ENCODE measurements at places on chromosomes 13 and 19.

DNA sequence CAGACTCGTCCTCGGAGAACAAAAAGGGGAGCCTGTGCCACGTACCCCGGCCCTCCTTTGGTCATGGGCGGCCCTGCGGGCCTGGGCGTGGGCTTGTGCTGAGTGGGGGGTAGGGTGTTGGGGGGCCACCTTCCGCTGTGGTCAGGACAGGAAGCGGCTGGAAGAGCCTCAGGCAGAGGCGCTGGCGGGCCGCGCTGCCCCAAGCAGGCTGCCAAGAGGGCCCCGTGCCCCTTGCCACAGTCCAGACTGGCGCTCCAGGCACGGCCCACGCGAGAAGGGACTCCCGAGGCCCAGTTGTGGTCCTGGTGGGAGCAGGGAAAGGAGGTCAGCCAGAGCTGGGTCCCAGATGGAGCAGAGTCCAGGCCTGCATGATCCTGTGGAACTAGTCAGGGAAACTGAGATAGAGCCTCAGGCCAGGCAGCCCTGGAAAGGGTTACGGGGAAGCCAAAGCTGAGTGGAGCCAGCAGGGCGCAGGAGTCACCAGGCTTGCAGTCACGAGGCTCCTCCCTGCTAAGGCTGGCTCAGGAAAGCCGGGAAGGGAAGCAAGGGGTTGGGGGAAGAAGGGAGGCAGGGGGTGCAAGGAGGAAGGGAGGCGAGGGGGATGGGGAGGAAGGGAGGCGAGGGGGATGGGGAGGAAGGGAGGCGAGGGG, 135.0 kb downstream of the CRYL1 start:
- no peak for DNase-seq

DNA sequence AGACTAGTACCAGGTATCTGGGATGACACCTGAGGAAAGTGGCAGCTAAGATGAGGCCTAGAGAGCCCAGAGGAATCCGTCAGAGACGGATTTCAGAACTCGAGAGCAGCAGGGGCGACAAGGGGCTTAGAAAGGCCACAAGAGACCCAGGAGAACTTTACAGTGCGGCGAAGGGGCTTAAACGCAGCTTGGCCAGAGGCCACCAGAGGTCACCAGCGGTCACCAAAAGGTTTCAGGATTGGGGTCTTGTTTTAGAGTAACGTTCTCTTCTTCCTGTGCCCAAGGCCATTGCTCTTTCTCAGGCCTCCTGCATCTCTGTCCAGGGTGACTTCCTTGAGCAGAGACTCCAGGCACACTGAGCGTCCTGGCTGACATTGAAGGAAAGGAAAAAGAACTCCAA, 2.2 kb downstream of the ZSCAN22 start:
- DNase-seq = no peak

DNA sequence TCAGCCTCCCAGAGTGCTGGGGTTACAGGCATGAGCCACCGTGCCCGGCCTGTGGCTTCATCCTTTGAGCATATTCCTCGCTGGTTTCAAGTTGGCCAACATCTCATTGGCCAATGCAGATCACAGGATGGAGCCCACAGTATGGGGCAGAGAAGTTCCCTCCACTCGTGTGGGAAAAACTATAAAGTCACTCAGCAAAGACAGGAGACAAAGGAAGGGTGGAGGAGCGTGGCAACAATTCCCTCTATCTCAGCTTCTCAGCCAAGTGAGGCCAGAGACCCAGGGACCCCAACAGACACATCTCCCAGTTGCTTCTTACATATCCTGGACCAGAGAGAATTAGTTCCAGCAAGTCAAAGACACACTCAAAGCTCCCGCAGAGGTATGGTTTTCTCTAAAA, 184.6 kb upstream of the SOX1 start:
- DNase-seq = no peak

- DNase-seq = no peak
Measured at GRCh38 chr19:2722541-2723344, 1.6 kb upstream of the DIRAS1 start.

GRCh38 chr13:111791131-111791530, 275.8 kb upstream of the SOX1 start:
- no peak for DNase-seq

GRCh38 chr19:45900738-45901431, 1.5 kb downstream of the MYPOP start:
- DNase-seq = no peak

Measured in activated effector memory CD4-positive, alpha-beta T cell treated with anti-CD3 and anti-CD28 coated beads, Interleukin-2, amount 50 U/mL, for 16 hours (primary cell).